Endothelial cell (in vitro differentiated cells): ENCODE measurements at places on chromosomes 5 and 9. TPM values are rescaled to one million over a fixed set of nuclear protein-coding genes. Genes with fewer than 3 reads are reported as not detected.

MARVELD2 gene
- 6.5 TPM for total RNA-seq

FSTL4 gene
- total RNA-seq = 0.21 TPM

IL9 gene
- not detected for total RNA-seq

BTNL3 gene
- 0.36 TPM for total RNA-seq

PDE6A gene
- not detected for total RNA-seq

FRMD3 gene
- 0.59 TPM for total RNA-seq

GRCh38 chr5:126403876-126404275, 19.3 kb upstream of the GRAMD2B start:
- H3K27me3 ChIP-seq = no peaks in the 10 kb centered on the region
- H3K4me1 ChIP-seq = peaks cover 17% of the 10 kb centered on the region
- peak overlapping the region; percentile 91 for H3K27ac ChIP-seq
- no peaks in the 10 kb centered on the region for H3K36me3 ChIP-seq

- H3K27ac ChIP-seq = no peak overlapping the region
- H3K4me3 ChIP-seq = no peak overlapping the region
- peaks cover 14% of the 10 kb centered on the region for H3K4me1 ChIP-seq
- no peaks in the 10 kb centered on the region for H3K36me3 ChIP-seq
- H3K27me3 ChIP-seq = peaks cover 1% of the 10 kb centered on the region
Observed at GRCh38 chr9:85237478-85237877, 504.3 kb downstream of the AGTPBP1 start.

GRCh38 chr5:109705596-109705995, 15.9 kb downstream of the MAN2A1 start:
- H3K4me1 ChIP-seq = peaks cover 17% of the 10 kb centered on the region
- no peaks in the 10 kb centered on the region for H3K36me3 ChIP-seq
- H3K27me3 ChIP-seq = peaks cover 1% of the 10 kb centered on the region
- H3K4me3 ChIP-seq = no peak overlapping the region

DNA sequence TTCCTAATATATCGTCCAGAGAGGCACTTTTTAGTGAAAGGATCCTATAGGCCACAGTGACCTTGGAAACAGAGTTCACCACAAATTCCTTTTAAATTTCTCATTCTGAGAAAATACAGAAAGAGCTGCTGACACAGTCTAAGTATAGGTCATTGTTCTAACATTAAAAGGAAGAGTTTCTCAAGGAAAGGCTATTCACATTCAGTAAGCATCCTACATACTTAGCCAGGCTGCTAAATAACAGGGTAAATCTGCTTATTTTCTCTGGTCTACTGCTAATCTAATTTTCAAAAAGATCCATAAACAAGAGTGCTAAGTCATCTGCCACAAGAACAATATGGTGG, 313.7 kb downstream of the PDE4D start:
- no peak for DNase-seq
- H3K27ac ChIP-seq = no peak overlapping the region
- H3K27me3 ChIP-seq = peaks cover 1% of the 10 kb centered on the region
- H3K36me3 ChIP-seq = no peaks in the 10 kb centered on the region
- no peaks in the 10 kb centered on the region for H3K4me1 ChIP-seq

DNA sequence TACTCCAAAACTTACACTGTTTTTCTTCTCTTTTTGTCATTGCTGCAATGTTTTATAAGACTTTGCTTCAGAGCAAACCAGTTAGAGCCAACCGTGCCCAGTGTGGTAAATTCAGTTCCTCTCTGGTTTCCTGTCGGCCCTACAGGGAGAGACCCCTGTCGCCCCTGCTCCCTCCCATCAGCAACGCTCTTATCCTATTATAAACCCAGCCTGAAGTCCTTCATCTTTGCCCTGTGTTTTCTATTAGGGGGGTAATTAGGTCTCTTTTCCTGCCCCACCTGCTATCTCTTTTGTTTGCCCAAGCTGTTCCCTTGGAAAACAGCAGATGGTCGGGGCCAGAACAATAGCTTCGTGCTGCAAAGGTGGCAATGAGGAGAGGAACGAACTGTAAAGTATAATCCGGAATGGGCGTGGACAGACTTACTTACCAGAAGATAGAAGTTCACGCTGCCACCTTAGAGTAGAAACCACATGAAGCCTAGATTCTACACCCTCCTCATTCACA, 21.4 kb upstream of the OTULINL start:
- DNase-seq = no peak
- peaks cover 6% of the 10 kb centered on the region for H3K4me1 ChIP-seq
- H3K4me3 ChIP-seq = no peak overlapping the region
- no peak overlapping the region for H3K27ac ChIP-seq
- peaks cover 2% of the 10 kb centered on the region for H3K27me3 ChIP-seq

DNA sequence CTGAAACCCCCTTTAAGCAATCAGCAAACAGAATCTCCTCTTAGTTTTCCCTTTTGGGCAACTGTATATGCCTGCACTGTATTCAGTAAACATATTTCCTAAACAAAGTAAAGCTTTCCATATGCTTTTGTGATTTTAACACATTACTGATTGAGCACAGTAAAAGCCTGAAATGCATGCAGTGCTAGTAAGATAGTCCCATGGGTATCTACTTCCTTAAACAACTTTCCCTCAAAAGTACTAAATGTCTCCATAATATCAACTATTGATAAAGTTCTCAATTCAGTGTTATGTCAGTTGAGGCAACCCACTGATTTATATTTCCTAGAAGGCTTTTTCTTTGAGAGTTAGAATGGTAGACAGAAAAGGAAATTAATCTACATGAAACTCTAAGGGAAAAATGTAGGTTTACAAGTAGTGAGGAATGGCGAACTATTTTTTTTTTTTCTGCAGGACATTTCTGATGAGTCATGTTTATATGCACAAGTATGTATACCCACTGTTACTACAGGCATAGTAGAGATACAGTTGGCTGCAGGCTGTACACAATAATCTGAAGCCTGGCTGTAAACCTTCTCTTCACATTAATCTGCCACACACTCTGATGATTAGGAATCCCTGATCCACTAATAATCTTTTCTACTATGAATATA, 31.2 kb upstream of the CEP120 start:
- DNase-seq = no peak
- H3K27ac ChIP-seq = no peak overlapping the region
- H3K27me3 ChIP-seq = no peaks in the 10 kb centered on the region
- H3K4me3 ChIP-seq = no peak overlapping the region
- H3K4me1 ChIP-seq = peaks cover 8% of the 10 kb centered on the region
